Activated CD8-positive, alpha-beta memory T cell treated with anti-CD3 and anti-CD28 coated beads for 1 hour (primary cell): ENCODE measurements at places on chromosomes 7 and 10.

GRCh38 chr10:16752099-16752498 is 65.1 kb downstream of the RSU1 start:
- DNase-seq, result no peak

DNA sequence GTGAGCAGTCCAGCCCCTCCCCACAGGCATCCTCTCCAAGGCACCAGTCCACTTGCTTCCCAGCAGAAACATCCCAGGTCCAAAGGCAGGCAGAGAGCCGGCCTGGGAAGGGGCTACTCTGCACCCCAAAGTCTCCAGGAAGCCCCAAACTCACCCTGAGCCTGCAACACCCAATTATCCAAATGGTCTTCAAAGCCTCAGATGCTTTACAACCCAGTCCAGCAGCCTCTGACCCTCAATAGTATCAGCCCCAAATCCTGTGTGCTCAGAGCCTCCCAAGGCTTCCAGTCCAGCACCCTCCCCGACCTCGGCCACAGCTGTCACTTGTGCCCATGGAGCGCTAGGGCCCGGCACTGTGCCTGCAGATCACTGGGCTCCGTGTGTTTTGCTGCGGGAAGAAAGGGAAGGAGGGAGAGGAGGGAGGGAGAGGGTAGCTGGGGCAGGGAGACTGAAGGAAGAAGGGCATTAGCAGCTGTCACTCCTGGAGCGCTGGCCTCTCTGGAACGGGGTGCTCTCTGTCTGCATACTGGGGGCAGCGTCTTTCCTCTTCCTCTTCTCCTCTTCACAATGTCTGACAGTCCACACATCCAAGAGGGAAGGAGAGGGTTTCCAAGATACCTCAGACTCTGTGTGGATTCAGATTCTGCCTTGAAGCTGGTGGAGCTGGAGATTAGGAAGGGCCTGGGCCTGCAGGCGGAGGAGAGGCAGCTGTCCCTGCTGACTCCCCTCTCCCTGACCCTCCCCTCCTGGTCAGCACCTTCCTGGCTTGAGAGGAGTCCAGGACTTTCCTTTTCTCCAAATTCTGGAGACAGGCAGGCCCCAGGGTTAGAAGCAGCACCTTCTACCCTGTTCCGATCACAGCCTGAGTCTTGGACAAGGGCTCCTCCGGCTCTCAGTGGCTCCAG is 13.2 kb downstream of the CALML5 start:
- no peak for DNase-seq

DNA sequence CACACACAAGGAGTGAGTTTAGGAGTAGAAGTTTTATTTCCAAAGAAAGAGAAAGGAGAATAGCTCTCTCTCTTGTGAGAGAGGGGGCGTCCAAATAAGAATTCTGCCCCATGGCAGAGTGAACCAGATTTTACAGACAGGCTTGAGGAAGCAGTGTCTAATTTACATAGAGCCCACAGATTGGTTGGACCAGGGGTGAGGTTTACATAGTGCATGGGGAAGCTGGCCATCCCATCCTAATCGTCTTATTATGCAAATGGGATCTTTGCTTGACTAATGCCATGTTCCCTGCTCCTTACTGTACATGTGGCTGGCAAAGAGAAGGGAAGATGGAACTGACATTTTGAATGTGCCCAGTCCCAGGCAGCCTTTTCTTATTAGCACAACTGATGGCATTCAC is 60.0 kb upstream of the ACSM6 start:
- DNase-seq, result no peak

- no peak for DNase-seq
These were observed 112.8 kb downstream of the CACNA2D1 start for GRCh38 chr7:82330706-82331215.

DNA sequence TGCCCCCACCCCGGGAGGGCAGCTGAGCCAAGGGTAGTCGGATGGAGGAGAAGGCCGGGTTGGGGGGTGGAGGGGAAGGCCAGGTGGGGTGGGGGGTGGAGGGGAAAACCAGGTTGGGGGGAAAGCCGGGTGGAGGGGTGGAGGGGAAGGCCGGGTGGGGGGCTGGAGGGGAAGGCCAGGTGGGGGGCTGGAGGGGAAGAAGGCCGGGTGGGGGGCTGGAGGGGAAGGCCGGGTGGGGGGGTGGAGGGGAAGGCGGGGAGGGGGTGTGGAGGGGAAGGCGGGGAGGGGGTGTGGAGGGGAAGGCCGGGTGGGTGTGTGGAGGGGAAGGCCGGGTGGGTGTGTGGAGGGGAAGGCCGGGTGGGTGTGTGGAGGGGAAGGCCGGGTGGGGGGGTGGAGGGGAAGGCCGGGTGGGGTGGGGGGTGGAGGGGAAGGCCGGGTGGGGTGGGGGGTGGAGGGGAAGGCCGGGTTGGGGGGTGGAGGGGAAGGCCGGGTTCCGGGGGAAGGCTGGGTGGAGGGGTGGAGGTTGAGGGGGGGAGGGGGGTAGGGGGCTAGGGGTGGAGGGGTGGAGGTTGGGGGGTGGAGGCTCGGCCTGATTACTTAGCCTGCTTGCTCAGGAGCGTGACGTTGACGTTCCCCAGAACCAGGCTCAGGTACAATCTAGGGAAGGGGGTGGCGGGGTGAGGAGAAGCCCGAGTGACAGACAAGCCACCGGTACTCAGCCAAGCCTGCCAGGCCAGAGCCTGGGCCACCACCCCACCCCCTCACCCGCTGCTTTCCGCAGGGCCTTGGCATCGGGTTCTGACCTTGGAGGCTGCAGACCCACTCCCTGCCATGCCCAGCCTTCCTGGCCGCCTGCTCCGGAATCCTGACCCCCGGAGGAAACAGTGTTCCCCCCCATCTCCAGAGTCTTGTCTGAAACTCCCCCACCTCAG is 5.6 kb downstream of the TMEM120A start:
- DNase-seq, result no peak

DNA sequence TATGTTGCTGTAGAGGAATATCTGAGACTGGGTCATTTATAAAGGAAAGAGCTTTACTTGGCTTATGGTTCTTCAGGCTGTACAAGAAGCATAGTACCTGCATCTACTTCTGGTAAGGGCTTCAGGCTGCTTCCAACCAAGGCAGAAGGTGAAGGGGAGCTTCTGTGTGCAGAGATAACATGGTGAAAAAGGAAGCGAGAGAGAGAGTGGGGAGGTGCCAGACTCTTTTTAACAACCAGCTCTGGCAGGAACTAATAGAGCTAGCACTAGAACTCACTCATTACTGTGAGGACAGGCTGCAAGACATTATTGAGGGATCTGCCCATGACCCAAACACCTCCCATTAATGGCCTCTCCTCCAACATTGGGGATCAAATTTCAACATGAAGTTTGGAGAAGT is 94.5 kb downstream of the KIF20B start:
- no peak for DNase-seq

DNA sequence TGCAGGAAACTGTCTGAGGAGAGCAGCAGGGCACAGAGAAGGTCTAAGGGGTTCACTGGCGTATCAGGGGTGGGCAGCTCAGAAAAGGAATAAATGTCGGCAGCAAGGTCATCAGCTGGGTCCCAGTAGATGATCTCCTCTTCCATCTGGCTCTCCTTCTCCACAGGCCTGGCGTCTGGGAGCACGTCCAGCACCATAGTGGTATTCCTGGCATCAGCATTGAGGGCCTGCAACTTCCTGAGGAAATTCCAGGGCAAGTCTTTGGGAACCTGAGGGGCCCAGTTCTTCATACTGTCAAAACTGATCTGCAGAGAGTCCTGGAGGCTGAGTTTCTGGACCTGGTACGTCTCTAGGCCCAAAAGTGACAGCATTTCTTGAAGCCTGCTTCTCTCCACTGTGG is 9.6 kb upstream of the MRPS24 start:
- no peak for DNase-seq

GRCh38 chr7:21450941-21451340 is 23.1 kb downstream of the SP4 start:
- no peak for DNase-seq

- DNase-seq, result peak; percentile 41
These were observed at the start of gene IKZF1 for GRCh38 chr7:50304129-50304910. Gene IKZF1 (plus strand): TSS chr7:50304716. CDS start chr7:50319062, 14,346 bp downstream.

GRCh38 chr10:27440478-27440877 is 63.6 kb upstream of the RAB18 start:
- DNase-seq, result no peak

DNA sequence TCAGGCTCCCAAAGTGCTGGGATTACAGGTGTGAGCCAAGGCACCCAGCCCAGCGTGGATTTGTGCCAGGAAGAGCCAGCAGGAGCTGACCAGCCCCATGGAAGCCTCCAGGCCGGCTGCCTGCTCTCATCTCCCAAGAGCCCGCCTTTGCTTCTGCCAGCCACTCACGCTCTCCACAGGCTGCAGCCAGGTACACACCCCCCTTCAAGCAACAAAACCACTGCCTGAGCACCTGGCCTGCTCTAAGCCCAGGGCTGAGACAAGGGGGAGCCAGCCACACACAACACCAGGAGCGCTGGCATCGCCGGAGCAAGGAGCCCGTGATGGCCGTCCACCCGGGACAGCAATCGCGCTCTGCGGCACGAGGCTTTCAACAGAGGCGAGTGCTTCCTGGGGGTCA is 34.5 kb downstream of the MAD1L1 start:
- DNase-seq, result no peak

GRCh38 chr7:133115596-133115995 is 33.7 kb upstream of the CHCHD3 start:
- DNase-seq, result no peak

GRCh38 chr7:104878577-104878976 is 135.4 kb upstream of the KMT2E start:
- DNase-seq, result no peak
